ENCODE measurements at places on chromosomes 12 and 14. TPM values are rescaled to one million over a fixed set of nuclear protein-coding genes. Genes with fewer than 3 reads are reported as not detected.

DNA sequence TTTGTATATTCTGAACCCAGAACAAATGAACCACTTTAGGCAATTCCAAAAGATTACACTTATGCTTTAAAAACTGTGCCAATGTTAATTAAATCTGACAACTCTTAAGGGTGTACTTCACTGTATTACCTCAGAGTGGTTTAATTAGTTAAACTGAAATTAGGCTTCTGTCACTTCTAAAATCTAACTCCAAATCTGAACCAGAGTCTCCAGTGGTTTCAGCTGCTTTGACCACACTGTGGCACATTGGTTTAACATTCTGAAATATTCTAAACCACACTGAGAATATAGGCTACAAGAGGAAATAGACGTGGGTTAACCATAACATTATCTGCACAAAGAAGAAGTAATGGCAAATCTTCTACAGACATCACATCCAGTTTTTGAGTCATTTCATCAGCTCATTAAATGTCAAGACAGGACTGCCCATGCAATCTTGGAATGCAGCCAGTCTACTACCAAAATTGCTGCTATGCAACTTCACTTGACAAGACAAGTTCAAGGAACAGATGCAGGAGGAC is 94.8 kb downstream of the LRP6 start:
- H3K4me3 ChIP-seq: no peak overlapping the region
- peaks cover 10% of the 10 kb centered on the region for H3K4me1 ChIP-seq
- H3K27me3 ChIP-seq: no peaks in the 10 kb centered on the region
- H3K27ac ChIP-seq: no peak overlapping the region

Gene SPRING1
- total RNA-seq: 153 TPM

Gene TRPV4
- 1.3 TPM for total RNA-seq

DNA sequence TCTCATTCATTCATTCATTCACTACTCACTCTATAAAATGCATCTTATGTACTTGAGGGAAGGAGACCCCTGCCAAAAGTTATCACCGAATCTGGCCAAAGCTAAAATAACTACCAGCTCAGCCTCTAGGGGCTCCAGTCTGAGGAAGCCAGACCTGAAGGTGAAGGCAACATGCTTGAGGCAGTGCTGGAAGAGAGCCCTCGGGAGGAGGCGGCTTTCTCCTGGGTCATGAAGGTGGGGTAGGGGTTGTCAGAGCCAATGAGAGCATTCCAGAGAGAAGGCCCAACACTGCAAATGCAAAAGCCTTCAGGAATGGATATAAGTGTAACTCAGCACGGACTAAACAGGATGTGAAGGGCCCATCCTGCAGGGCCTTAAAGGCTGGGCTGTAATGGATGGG is 62.4 kb downstream of the GSC start:
- no peaks in the 10 kb centered on the region for H3K36me3 ChIP-seq
- no peaks in the 10 kb centered on the region for H3K4me1 ChIP-seq
- H3K4me3 ChIP-seq: no peak overlapping the region
- no peak overlapping the region for H3K27ac ChIP-seq
- no peak for DNase-seq

DNA sequence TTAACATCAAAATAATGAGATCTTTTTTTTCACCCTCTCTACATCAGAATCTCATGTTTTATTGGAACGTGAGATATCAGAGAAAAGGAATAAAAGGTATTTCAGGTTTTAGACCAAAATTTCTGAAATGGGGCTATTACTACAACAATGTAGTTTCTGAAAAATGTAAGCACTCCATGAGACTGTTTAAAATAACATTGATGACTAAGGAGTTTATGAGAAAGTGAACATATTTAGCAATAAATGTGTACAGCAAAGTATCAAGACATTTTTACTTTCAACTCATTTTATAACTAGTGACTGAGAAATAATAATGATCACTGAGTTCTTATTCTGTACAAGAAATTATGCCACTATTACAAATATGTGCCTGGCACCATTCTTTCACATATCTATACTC is 39.3 kb upstream of the ABCC9 start:
- no peak for DNase-seq
- peaks cover under 1% of the 10 kb centered on the region for H3K4me1 ChIP-seq
- H3K27ac ChIP-seq: no peak overlapping the region
- H3K36me3 ChIP-seq: no peaks in the 10 kb centered on the region

Gene TMEM233
- total RNA-seq: 1.3 TPM

GRCh38 chr12:94671917-94672316 is 21.6 kb upstream of the TMCC3 start:
- no peak overlapping the region for H3K27ac ChIP-seq
- no peak overlapping the region for H3K4me3 ChIP-seq
- H3K4me1 ChIP-seq: no peaks in the 10 kb centered on the region
- no peaks in the 10 kb centered on the region for H3K27me3 ChIP-seq
- H3K36me3 ChIP-seq: no peaks in the 10 kb centered on the region

Gene RTL1
- total RNA-seq: not detected

Gene CD9
- 494 TPM for total RNA-seq

GRCh38 chr14:25322784-25323183 is 272.8 kb upstream of the STXBP6 start:
- DNase-seq: no peak
- no peaks in the 10 kb centered on the region for H3K36me3 ChIP-seq
- H3K4me3 ChIP-seq: no peak overlapping the region
- no peak overlapping the region for H3K27ac ChIP-seq
- no peaks in the 10 kb centered on the region for H3K4me1 ChIP-seq

GRCh38 chr14:34199585-34199984 is 248.7 kb upstream of the EGLN3 start:
- H3K4me3 ChIP-seq: no peak overlapping the region
- H3K27me3 ChIP-seq: no peaks in the 10 kb centered on the region
- H3K36me3 ChIP-seq: no peaks in the 10 kb centered on the region

Gene MYO1H
- total RNA-seq: not detected

Gene TSPAN19
- 0.56 TPM for total RNA-seq

DNA sequence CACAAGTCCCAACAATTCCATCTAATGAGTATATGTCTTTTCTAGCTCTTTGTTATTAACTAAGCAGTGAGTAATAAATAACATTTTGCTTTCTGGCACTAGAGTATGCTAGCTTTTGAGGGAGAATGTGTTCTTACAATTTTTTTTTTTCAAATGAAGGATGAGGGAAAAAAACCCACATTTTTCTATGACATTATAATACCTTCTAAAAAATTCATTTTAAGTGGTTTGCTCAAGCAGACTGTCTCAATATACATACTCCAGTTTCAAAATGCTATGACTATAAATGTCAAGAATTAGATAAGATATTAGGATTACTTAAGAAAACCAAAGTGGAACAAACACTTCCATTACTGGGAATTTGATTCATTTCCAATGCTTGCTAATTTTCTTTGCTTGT is 394.6 kb downstream of the C12orf75 start:
- no peak overlapping the region for H3K27ac ChIP-seq
- no peaks in the 10 kb centered on the region for H3K27me3 ChIP-seq
- no peak overlapping the region for H3K4me3 ChIP-seq
- DNase-seq: no peak

- H3K36me3 ChIP-seq: no peaks in the 10 kb centered on the region
- H3K4me3 ChIP-seq: no peak overlapping the region
- no peaks in the 10 kb centered on the region for H3K27me3 ChIP-seq
- no peaks in the 10 kb centered on the region for H3K4me1 ChIP-seq
These were observed 37.5 kb upstream of the MIS18BP1 start for GRCh38 chr14:45290547-45290946.
